Midbrain (tissue), 1 donor: ENCODE measurements at places on chromosomes 2 and 18.

GRCh38 chr2:151403914-151404313 lies 5.8 kb upstream of the RIF1 start:
- DNase-seq: no peak

GRCh38 chr2:42865884-42866881 lies 73.8 kb upstream of the HAAO start:
- no peak for DNase-seq

DNA sequence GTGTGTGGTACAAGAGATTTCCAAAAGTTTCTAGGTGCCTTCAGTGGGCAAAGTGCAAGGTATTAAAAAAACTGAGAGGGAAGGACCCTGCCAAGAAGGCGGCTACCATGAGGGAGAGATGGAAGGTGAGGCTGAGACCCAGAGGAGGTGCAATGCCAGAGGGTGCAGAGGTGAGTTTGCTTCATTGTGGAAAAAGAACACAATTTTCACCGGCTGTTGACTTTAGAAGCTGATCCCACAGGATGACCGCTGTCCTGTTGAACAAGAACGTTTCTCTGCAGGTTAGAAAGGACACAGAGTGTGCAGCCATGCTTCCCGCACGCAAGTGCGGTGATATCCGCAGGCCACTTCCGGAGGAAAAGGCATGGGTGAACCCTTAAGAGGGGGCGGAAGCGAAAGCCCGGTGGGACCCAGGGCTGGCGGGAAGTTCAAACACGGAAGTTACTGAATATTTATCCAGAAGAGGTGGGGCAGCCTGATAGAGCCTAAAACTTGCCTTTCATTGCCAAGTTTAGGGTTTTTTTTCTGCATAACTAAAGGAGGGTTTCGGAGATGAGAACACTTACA lies 16.6 kb downstream of the SP110 start:
- DNase-seq: no peak

- DNase-seq: no peak
Observed at GRCh38 chr2:9991221-9991620, 39.7 kb downstream of the GRHL1 start.

DNA sequence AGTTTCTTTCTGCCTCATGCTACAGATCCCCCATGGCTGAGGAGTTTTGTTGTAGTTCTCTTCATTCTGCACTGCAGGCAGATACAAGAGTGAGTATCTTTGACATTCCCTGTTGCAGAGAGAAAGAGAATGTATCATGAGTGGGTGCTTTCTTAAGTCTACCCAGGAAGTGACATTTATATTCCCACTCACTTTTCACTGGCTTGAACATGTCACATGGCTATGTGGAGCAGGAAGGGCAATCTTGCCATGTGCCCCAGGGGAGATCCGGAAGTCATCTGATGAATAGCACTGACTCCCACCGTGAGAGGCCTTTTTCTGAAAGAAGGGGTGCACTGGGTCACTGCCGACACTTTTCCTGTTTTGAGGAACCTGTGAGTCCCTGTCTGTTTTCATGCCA lies 66.4 kb upstream of the BOD1L2 start:
- DNase-seq: no peak

DNA sequence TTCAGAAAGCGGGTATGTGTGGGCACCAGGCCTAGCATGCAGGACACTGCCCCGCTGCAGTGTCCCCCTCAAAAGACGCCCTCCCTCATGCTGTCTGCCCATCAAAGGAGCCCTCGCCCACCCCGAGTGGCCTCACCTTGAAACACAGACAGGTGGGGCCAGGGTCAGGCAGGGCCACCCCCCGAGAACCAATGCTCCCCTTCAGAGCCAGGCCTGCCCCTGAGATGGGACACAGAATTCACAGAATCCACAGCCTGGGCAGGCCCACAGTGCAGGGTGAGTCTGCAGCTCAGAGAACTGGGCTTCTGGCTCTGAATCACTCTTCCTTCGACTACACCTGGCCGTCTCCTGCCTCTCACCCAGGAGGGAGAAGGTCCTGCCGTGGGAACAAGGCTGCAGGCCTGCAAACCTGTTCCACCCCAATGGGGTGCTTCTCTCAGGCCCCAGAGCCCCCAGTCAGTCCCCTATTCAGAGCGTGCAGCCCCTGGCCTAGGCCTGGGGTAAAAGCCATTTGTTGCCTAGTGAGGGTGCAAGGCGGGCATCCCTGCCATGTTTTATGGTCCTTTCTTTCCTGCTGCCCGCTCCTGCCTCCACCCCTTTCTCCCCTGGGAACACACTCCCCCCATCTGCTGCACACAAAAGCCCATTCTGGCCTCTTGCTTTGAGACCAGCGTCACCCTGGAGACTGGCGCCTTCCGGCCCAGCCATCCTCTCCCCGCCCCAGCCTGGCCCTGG lies 11.3 kb upstream of the ARHGEF4 start:
- peak; percentile 76 for DNase-seq

DNA sequence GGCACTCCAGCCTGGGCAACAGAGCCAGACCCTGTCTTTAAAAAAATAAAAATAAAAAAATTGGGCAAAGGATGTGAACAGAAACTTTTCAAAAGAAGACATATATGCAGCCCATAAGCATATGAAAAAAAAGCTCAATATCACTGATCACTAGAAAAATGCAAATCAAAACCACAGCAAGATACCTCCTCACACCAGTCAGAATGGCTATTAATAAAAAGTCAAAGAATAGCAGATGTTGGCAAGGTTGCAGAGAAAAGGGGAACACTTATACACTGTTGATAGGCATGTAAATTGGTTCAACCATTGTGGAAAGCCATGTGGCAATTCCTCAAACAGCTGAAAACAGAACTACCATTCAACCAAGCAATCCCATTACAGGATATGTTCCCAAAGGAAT lies 204.1 kb upstream of the SRD5A2 start:
- no peak for DNase-seq

- no peak for DNase-seq
Observed at GRCh38 chr2:158823486-158824237, 28.5 kb downstream of the DAPL1 start.

GRCh38 chr2:133360190-133360589 lies 208.1 kb downstream of the NCKAP5 start:
- no peak for DNase-seq
